Fibroblast of gingiva (primary cell): ENCODE measurements at places on chromosomes 16 and 17.
A peak's percentile ranks its signal among the peaks of the same experiment; 100 is the strongest.

- no peak for DNase-seq
Measured at GRCh38 chr17:77505181-77505639, 364.4 kb downstream of the SEC14L1 start.

- no peak for DNase-seq
Measured at GRCh38 chr17:37399265-37399803, 7.3 kb downstream of the ACACA start.

DNA sequence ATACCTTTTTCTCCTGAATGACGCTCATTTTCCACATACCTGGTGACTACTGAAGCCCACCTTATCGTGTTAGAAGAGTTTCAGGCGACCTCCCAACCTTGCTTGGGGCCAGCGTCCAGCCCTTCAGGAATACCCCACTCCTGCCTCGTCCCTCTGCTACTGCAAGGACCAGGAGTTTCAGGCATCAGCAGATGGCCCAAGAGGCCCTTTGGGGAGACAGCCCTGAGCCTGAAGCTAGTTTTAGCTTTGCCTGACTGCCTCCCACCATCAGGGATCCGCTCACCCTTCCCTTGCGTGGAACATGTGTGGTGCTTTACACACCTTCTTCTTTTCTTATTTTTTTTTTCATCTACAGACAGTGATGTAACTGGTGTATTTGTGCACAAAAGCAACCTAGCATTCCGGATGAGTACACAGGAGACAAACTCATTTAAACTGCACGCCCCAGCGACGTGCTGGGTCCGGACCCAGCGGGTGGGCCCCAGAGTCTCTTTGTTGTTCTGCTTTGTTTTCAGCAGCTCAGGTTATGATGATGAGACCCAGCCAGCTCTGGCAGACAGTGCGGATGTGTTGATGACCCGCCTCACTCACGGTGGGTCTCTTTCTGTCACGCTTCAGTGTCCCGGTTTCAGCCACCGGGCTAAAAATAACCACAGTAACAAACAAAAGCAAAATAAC lies 242.4 kb downstream of the C16orf95 start:
- no peak for DNase-seq

GRCh38 chr16:55408661-55409060 lies 70.3 kb upstream of the MMP2 start:
- no peak for DNase-seq

DNA sequence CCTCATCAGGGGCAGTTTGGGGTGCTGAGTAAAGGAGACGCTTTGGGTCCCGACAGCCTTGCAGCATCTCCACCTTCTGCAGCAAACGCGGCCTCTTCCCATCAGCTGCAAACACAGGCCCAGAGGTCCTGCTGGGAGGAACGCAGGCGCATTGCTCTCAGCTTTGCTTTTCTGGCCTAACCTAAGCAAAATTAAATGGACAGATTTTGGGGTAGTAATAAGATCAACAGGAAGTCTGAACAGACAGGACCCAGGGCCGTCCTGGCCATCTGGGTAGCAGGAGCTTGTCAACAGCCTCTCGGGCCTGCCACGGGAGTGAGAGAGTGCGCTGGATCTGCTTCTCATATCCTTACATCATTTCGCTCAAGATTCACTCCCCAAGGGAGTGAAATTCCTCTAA lies 7.2 kb downstream of the NUBP1 start:
- DNase-seq, result no peak

- DNase-seq, result peak; percentile 18
Measured at GRCh38 chr17:35368081-35368830, 5.2 kb downstream of the SLFN11 start.

DNA sequence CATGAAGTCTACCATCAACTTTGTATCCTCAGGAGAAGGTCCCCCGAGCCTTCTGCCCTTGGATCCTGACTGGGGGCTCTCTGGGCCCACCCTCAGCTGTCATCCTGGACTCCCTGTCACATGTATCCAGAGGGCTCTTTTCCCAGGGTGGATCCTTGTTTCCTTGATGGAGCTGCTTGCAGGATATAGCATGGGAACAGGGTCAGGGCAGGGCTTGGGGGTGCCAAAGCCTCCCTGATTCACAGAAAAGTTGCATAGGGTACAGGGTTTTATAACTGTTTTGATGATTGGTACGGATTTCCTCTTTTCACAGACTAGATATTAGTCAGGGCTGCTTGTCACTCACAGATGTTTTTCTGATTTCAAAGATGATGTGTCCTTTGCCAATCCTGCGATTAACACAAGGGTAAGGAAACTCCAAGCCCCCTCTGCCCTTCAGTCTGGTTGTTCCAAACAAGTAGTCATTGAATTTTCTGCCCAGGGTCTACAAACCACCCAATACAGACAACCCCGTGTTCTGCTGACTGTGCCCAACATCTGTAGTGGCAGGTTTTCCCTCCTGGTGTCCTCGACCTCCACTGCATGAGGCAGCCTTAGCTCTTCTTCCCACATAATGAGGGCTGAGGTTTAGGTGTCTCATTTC lies 20.6 kb upstream of the SLC35G3 start:
- DNase-seq, result no peak

- DNase-seq, result no peak
Measured at GRCh38 chr17:83149029-83149725, 69.8 kb downstream of the METRNL start.

GRCh38 chr17:41504246-41504977 lies 1.0 kb downstream of the KRT13 start:
- no peak for DNase-seq

GRCh38 chr17:14125518-14126137 lies 56.3 kb downstream of the COX10 start:
- no peak for DNase-seq

DNA sequence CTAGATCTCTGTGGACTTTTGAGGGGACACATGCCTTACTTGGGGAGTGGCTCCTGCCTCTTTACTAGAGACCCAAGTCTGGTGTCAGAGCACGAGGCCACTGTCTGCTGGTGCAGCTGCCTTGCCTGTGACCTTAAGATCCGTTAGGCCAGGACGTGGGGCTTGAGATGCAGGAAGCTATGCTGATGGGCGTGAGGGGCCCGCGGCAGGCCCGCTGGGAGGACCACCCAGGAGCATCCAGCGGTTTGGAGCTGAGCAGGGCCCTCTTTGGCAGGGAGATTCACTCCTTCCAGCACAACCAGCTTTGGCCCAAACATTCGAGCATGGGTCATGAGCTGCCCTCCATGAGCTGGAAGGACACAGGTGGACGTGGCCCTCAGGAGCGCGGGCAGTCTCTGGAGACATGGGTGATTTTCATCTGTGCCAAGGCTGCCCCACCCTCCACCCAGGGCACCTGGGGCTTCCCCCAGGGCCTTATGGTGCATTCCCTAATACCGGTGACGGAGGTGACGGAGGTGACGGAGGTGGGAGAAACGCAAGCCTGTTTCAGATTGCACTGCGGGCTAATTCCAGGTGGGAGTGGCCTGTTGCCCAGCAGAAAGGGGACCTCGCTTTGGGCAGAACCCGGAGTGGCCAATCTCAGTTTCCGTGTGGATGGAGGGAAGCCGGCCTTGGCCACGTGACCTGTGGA lies 12.7 kb downstream of the LGALS3BP start:
- no peak for DNase-seq

DNA sequence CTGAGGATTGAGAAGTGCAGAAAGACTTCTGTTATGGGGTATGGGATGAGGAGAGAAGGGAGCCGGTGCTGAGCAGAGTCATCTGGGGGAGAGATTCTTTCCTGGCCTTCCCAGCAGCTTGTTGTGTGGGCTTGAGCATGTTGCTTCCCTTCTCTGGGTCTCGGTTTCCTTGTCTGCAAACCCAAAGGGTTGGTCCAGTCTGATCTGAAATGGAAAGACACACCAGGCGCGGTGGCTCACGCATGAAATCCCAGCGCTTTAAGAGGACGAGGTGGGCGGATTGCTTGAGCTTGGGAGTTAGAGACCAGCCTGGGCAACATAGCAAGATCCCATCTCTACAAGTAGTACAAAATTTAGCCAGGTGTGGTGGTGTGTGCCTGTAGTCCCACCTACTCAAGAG lies 6.0 kb downstream of the SOCS3 start:
- no peak for DNase-seq

GRCh38 chr16:55030944-55031343 lies 100.3 kb downstream of the IRX5 start:
- DNase-seq, result no peak

- DNase-seq, result no peak
Measured at GRCh38 chr16:86714166-86714565, 135.8 kb downstream of the FOXL1 start.

DNA sequence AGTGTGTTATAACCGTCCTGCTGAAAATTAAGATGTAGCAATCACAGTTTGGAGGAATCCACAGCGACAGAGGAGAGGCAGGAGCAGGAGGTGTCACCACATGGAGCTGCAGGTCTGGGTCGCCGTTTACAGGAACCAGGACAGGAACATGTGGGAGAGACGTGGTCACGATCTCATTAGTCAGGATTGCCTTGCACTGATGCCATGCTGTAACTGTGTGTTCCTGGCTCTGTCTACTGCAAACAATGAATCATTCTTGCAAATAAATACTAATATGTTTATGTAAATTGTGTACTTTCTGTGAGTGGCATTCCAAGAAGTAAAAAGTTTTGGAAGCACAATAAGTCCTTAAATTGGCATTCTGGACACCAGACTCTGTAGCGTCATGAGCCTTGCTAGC lies 271.8 kb downstream of the CPPED1 start:
- peak; percentile 45 for DNase-seq

GRCh38 chr17:66444031-66444430 lies 141.6 kb downstream of the PRKCA start:
- DNase-seq, result no peak

GRCh38 chr16:75017670-75018525 lies 19.1 kb downstream of the ZNRF1 start:
- DNase-seq, result no peak

GRCh38 chr17:72136692-72137091 lies 15.9 kb downstream of the SOX9 start:
- peak; percentile 49 for DNase-seq

- no peak for DNase-seq
Measured at GRCh38 chr17:71176928-71177443, 943.8 kb upstream of the SOX9 start.

- DNase-seq, result no peak
Measured at GRCh38 chr16:84054916-84055315, 12.3 kb upstream of the SLC38A8 start.

- DNase-seq, result no peak
Measured at GRCh38 chr17:69728816-69729215, 314.3 kb downstream of the MAP2K6 start.

GRCh38 chr17:48455791-48456190 lies 25.8 kb upstream of the SKAP1 start:
- DNase-seq, result no peak

DNA sequence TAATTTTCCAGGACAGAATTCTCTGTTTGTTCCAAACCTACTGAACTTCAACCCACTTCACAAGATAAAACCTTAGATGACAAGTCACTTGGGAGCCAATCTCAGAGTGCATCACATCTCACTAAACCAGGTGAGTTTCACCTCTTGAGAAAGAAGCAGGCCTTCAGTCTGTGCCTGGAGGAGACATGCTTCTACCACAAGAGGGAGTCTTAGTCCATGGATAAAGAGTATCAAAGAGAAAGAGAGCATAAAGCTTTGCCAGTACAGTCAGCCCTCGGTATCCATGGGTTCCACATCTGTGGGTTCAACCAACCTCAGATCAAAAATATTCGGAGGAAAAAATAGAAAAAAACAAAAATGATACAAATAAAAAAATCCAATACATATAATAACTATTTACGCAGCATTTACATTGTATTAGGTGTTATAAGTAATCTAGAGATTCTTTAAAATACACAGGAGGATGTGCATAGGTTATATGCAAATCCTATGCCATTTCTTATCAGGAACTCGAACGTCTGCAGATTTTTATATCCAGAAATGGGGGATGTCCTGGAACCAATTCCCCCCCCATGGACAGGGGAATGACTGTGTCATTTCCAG lies 37.7 kb downstream of the DUSP14 start:
- peak; percentile 39 for DNase-seq

DNA sequence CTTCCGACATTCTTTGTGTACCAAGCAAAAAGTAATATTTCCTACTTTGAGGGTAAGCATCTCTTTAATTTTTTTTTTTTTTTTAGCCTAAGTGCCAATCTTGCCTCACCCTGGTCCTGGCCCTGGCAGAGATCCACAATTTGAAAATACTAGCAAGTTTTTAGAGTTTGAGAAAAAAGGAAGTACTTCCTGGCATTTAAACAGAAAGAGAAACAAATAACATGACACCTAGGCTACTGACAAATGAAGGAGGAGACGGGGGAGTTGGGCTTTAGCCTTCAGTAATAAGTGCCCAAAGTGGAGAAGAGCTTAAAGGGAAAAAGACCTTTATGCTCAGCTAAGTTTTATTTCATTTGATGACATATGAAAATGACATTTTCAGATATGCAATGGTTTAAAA lies 92.8 kb downstream of the HS3ST3A1 start:
- no peak for DNase-seq

- DNase-seq, result no peak
Measured at GRCh38 chr16:2209258-2210008, 1.2 kb downstream of the BRICD5 start.

GRCh38 chr17:38761612-38762011 lies 9.1 kb downstream of the PSMB3 start:
- no peak for DNase-seq

DNA sequence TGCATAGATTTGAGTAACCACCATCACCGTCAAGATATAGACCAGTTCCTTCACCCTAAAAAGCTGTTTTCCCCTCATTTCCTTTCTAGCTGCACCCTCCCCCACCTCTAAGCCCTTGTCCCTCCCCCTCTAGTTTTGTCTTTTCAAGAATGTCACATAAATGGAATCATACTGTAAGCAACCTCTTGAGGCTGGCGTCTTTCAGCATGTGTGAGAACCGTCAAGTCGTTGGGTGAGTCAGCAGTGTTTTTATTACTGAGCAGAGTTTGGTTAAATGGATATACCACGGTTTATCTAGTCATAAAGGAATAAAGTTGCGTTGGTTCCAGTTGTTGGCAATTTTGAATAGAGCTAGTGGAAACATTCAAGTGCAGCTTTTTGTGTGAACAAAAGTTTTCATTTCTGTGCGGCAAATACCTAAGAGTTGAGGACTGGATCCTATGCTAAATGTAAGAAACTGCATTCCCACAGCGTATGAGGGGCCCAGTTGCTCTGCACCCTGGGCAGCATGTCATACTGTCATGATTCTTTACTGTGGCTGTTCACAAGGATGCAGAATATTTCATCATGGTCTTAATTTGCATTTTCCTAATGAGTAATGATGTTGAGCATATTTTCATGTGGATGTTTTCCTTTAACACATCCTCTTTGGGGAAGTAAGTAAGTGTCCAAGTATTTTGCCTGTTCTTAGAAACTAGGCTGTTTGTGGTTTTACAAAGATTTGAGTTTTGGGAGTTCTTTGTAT lies 264.3 kb downstream of the CPPED1 start:
- DNase-seq, result peak; percentile 13

DNA sequence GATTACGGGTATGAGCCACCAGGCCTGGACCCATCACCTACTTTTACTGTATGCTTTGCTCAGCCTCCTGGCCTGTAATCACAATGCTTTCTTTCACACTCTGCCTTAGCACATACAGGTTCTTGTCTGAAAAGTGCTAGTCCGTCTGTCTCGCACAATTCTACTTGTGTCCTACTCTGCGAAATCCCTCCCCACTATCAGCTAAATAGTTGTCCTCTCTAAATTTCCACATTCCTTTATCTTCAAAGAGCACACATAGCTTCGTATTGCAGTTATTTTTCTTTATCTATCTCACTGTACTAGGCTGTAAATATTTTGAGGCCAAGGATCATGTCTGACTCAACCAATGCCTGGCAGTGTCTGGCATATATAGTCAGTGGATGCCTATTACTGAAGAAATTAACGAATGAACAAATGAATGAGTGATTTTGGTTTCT lies 38.5 kb upstream of the ETV4 start:
- DNase-seq, result no peak

GRCh38 chr16:3074860-3075522 lies 9.6 kb downstream of the IL32 start:
- DNase-seq, result no peak

GRCh38 chr17:2266045-2266864 lies 37.3 kb downstream of the SMG6 start:
- DNase-seq, result no peak
